ENCODE measurements at places on chromosomes 7 and 10.

GRCh38 chr10:33734393-33735155, 400.1 kb upstream of the NRP1 start:
- DNase-seq, result no peak

GRCh38 chr7:19117870-19118608, 603 bp upstream of the TWIST1 start:
- DNase-seq, result no peak

DNA sequence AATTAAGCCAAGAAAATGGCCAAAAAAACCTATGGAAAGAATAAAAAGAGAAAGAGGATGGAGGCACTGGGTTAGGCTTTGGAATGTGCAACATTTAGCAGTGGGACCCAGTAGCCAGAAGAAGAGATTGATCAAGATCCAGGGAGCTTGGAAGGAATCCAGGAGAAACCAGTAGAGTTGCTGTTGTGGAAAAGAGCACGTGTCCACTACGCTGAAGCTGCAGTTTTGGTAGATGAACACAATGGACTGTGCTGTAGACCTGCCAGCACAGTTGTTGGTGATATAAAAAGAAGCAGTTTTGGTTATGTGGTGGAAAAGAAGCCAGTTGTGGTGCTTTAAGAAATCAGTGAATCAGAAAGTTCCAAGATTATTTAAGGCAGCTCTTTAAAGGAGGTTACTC, 802.2 kb upstream of the POM121L12 start:
- DNase-seq, result no peak

GRCh38 chr7:17844022-17844421, 96.3 kb downstream of the SNX13 start:
- no peak for DNase-seq

DNA sequence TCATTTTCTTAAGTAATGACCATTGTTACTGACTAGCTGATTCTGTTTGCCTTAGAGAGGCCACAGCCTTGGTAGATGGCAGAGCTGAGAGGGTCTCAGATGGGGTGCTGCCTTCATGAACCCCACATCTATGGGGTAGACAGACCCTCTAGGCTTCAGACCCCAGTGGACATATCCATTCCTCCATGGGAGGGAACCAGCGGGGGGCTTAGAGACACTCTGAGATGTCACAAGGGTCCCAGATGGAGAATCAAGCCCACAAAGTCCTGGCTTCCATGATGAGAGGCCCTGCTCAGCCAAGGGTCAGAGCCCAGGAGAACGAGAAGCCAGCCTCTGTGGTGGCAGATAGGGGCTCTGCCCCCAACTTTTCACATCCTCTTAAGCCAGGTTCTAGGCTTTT, 408.6 kb downstream of the TCERG1L start:
- DNase-seq, result no peak

- DNase-seq, result no peak
Observed at GRCh38 chr10:4648999-4649398, 177.0 kb upstream of the AKR1E2 start.

- no peak for DNase-seq
Observed at GRCh38 chr7:151094675-151095074, 8.4 kb downstream of the AGAP3 start.

DNA sequence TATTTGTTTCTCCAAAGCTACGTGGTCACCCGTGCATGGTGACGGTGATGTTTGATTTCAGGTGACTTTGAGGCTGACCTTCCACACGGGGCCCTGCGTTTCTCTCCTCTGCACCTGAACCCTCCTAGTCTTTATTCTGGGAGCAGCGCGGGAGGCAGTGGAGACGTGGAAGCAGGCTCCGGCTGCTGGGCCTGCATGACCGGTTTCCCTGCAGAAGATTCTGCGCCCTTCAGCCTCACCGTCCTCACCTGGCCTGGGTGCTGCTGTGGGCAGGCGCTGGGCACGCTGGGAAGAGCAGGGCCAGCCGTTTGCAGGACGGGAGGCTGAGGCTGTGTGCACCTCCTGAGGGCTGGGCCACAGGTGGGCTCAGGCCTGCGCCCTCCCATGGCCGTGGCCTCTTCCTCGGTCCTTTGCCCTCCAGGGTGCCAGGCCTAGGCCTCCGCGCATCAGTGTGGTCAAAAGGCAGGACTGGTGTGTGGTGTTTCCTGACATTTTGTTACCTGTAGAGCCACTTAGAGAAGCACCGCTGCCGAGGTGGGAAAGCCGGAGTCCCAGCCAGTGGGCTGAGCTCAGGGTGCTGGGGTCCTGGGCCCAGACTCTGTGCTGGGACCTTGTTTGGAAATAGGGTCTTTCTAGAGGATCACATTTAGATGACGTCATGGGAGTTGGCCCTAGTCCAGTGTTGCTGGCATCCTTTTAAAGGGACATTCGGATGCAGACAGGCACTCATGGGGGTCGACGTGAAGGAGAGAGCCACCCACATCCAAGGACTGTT, 478.3 kb downstream of the DNAJB6 start:
- no peak for DNase-seq

- no peak for DNase-seq
Observed at GRCh38 chr7:20233362-20233761, 16.2 kb upstream of the MACC1 start.

GRCh38 chr7:132138817-132139216, 437.5 kb downstream of the PLXNA4 start:
- no peak for DNase-seq

GRCh38 chr10:78059906-78060702, 26.4 kb downstream of the RPS24 start:
- no peak for DNase-seq

- DNase-seq, result no peak
Observed at GRCh38 chr7:80724249-80724871, 85.9 kb downstream of the CD36 start.

- DNase-seq, result no peak
Observed at GRCh38 chr10:118522791-118523498, 72.5 kb downstream of the PRLHR start.

DNA sequence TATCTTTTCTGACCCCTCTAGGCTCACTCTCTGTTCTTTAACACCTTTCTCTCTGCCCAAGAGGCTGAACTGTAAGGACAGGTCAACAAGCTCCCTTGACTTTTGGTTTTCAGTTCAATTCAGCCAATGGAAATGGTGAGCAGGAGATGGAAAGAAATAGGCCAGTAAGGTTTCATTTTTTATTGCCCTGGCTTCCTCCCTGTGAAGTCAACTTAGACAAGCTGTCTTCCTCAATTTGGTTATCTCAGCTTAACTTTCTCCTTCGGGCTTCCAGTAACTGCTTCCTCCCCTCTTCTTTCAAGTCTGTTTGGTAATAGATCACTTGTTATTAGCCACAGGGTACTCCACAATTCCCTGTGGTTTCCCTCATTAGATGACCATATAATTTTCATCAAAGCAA, 19.7 kb downstream of the LIPK start:
- DNase-seq, result no peak

GRCh38 chr10:22693371-22693784, 21.0 kb downstream of the PIP4K2A start:
- DNase-seq, result no peak

- no peak for DNase-seq
Observed at GRCh38 chr7:95376632-95377400, 19.4 kb downstream of the PON3 start.

DNA sequence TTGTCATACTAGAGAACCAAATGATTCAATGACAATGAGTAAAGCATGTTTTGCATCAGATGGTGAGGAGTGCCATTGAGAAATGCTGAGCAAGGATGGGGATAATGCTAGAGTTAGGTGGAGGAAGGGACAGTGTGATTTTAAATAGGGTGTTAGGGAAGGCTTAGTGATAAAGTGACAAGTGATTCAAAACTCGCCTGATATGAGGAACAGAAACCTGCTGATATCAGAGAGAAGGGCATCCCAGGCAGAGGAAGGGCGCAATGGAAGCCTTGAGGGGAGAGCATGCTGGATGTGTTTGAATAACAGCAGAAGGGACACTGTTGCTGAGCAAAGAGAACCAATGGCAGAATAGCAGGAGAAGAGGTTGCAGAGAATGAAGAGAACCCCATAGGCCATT, 196.2 kb downstream of the NRG3 start:
- DNase-seq, result no peak

DNA sequence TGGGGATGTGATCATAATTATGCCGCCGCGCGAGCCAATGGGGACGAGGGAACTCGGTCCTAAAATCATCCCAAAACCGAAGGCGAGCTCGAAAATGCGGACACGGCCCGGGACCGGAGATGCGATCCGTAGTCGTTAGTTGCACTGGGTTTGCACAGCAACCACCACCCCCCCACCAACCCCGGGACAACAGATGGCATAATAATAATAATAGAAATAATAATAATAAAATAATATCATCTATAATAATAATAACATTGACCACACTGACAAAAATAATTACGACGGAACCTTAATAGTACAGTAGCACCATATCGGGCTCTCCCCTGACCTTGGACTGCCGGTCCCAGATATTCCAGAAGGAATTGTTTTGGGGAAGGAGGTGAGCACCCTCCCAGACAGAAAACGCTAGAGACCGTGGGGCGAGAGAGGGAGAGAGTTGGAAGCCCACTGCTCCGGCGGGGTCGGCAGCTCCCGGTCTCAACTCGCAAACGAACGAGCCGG, 1.1 kb upstream of the EMX2 start:
- DNase-seq, result no peak

DNA sequence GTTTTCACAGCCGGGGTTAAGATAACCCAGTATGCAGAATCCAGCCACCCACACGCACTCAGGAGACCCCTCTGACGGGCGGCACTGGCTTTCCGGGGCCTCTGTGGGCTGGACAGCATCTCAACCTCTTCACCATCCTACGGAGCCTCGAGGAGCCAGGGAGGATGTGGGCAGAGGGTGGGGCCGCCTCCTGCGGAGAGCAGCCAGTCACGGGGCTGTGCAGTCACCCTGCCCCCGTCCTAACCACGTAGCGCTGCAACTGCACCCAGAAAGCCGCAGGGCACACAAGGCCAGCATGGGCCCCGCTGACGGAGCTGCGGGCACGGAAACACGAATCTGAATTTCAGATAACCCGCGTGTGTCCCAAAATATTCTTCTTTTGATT, 270.3 kb downstream of the ELFN1 start:
- peak; percentile 29 for DNase-seq

GRCh38 chr10:12833451-12833850, 168.1 kb downstream of the CCDC3 start:
- DNase-seq, result no peak

- no peak for DNase-seq
Observed at GRCh38 chr7:47543714-47544113, 38.2 kb downstream of the TNS3 start.

DNA sequence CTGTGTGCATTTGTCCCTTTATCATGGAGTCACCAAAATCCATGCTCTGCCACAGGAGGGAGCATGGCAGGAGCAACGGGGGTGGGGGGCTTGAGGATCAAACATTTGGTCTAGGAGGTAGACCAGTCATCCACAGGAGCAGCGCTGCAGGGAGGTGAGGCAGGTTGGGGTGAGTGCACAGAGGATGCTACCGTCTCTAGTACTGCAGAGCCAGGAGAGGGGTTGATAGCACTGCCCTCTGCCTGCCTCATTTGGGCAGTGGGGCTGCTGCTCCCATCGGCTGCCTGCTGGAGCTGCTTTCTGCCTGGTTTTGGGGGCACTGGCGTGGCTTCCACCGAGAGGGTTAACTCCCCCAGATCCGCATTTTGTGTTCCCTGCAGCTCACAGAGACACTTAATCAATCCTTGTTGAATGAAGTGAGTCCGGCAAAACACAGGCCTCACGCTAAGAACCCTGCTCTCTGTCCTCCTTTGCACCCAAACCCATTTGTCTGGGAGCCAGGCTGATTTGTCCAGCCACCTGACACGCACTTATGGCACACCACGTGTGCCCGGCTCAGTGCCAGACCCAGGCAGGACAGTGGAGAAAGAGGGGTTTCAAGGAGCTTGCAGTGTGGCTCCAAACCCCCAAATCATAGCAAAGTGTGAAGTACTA, 527.1 kb upstream of the FOXK1 start:
- no peak for DNase-seq

DNA sequence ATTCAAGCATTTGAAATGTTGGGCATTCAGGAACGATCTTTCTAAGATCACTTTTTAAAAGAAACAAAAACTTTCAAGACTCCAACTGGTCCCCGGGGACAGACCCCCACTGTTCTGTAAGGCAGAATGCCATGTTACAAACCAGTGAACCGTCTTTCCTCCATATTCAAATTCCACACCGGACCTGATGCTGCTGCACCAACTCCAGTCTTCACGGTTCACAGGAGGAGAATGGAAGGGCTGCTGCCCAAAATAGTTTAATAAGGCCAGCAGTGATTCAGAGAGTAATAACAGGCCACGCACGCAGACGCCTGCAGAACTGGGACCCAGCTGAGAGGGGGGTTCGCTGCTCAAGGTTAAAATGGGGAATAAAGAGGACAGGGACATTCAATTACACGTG, 47.2 kb downstream of the OSBPL3 start:
- DNase-seq, result no peak

GRCh38 chr10:62008946-62009345, 107.4 kb downstream of the ARID5B start:
- DNase-seq, result no peak

DNA sequence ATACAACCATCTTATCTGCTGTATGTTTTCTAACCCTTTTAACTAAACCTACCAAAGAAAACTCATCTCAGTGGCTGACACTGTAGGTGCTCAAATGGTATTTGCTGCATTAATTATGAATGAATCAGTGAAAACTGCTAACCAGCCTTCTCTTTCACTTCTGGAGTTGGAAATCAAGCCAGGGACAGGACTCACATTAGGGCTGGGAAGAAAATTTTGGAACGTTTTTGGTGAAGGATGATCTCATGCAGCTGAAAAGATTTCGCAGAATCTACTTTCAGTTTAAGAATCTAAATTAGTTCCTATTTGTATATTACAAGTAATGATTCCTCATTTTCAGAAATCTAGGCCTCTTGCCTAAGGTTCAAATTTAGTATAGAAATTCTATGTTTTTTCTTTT, 12.9 kb downstream of the MTPN start:
- no peak for DNase-seq

- no peak for DNase-seq
Observed at GRCh38 chr10:33416209-33416608, 81.7 kb upstream of the NRP1 start.

- DNase-seq, result no peak
Observed at GRCh38 chr7:140501966-140502365, 22.7 kb upstream of the MKRN1 start.

- DNase-seq, result no peak
Observed at GRCh38 chr10:92937876-92938275, 89.6 kb downstream of the EXOC6 start.

- no peak for DNase-seq
Observed at GRCh38 chr10:131003455-131003854, 308.1 kb downstream of the TCERG1L start.

DNA sequence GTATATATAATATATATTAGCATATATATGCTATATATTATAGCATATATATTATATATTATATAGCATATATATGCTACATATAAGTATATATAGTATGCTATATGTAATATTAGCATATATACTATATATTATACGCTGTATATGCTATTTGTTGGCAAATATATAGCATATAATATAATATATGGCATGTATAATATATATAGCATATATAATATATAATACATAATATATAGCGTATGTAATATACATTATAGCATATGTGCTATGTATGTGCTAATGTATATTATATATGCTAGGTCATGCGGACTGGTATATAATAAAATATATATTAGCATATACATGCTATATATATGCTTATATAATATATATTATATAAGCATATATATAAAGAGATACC, 72.8 kb downstream of the KMT2E start:
- no peak for DNase-seq

- no peak for DNase-seq
Observed at GRCh38 chr7:7264306-7265040, 82.1 kb downstream of the C1GALT1 start.

GRCh38 chr10:104332243-104333031, 5.8 kb downstream of the ITPRIP start:
- DNase-seq, result no peak

- peak; percentile 35 for DNase-seq
Observed at GRCh38 chr10:7412928-7413282, 2.1 kb upstream of the SFMBT2 start.

Measured in caudate nucleus (tissue), 63 donors.